ENCODE measurements at places on chromosomes 13 and 19.

DNA sequence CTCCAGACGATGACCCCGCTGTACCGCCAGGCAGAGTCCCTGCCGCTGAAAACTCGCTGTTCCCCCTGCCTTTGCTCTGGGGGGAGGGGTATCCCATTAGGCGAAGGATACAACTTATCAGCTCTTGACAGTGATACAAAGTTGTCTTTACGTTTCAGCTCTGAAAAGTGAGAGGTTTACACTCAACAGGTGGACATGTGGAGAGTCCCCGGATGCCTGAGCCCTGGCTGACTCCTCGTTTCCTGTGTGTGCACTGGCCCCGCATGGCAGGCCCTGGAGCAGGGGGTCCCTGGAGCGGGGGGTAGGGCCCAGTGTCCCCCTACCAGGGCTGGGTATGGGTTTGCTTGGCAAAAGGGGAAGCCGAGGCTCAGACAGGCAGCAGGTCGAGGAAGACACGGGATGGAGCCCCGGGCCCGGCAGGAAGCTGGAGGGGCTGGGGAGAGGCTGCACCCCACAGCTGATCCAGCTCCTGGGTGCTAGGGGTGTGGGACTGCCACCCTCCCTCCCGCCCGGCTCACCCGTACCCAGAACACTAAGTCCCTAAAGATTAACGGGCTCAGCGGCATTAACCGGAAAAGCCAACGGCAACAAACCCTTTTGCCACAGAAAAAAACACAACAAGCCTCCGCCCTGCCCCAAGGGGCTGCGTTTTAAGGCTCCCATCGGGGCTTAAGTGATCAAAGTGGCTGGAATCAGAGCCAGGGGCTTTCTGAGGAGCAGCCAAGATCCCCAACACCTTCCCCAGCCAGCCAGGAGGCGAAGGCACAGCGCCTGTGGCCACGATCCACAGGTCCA is 5.6 kb downstream of the TCF3 start:
- no peak for DNase-seq

DNA sequence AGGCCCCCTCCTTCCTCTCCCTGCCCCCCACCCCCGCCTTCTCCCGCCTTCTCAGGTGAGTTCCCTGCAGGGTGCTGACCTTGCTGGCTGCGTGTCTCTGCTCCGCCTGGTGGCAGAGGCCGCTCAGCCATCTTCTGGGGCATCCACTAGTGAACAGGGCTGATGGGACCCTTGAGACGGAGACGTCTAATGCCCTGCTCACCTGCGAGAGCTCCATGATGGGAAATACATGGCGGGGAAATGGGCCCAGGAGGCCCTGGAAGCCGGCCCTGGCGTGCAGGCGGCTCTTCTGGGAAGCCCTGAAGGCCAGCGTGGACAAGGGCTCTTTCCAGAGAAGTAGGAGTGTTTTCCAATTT is 15.2 kb upstream of the F7 start:
- no peak for DNase-seq

DNA sequence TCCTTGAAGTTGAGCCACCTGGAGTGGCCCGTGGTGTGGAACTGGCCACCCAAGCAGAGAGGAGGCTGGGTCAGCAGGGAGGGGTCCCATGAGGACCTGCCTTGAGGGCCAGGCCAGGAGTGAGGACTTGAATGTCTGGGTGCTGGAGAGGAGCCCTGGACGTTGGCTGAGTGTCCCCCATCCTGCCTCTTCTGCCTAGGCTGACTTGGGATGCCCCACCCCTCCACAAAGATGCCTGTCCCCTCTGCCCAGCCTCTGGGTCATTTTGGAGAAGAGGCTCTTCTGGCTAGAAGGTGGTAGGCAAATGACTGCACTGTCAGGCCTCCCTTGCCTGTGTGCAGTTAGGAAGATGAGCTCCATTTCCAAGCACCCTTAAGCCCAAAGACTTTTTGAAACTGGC is 1.7 kb downstream of the SSBP4 start:
- no peak for DNase-seq

DNA sequence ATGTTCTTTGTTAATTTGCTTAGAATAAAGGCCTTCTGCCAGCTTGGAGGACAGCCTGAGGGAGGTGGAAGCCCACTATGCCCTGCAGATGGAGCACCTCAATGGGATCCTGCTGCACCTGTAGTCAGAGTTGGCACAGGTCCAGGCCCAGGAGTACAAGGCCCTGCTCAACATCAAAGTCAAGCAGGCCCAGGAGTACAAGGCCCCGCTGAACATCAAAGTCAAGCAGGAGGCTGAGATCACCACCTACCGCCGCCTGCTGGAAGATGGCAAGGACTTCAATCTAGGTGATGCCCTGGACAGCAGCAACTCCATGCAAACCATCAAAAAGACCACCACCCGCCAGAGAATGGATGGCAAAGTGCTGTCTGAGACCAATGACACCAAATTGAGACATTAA is 41.7 kb downstream of the ZNF85 start:
- DNase-seq = no peak

DNA sequence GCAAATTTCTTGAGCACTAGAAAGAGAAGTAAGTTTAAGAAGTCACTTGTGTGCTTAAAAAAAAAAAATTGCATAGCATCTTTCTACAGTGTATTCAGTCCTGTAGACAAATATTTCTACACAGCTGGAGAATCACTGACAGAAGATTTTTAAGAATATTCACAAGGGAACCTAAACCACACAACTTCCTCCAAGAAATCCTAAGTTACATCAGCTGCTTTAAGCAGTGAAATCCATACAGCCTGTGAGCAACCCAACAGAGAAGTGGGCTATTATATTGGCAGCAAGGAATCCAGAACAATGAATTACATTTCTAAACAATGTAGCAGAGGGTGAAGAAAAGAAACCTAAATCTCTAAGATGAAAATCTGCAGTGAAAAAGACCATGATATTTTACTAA is 1.5 kb downstream of the DOCK9 start:
- no peak for DNase-seq

- DNase-seq = no peak
Measured at GRCh38 chr19:38190793-38191192, 33.2 kb downstream of the DPF1 start.

GRCh38 chr19:2329149-2329478 is 630 bp downstream of the SPPL2B start:
- DNase-seq = no peak

DNA sequence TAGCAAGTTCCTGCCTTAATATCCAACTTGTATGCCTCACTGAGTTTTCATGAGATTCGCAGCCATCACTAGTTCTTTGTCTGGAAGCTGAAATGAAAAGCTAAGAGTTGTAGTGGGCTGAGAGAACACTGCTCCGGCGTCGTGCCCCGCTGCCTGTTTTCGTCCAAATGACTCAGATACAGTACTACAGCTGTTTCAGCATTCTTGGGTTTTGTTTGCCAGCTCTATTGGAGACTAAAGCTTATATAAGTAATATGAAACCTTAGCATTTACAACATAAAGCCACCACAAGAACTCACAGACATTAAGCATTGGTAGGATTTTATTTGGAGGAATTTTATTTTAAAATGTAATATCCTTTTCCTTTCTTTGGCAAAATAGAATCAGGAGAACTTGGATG is 299.7 kb downstream of the DLEU7 start:
- DNase-seq = no peak

- no peak for DNase-seq
Measured at GRCh38 chr13:99367106-99367616, 60.0 kb upstream of the GPR183 start.

DNA sequence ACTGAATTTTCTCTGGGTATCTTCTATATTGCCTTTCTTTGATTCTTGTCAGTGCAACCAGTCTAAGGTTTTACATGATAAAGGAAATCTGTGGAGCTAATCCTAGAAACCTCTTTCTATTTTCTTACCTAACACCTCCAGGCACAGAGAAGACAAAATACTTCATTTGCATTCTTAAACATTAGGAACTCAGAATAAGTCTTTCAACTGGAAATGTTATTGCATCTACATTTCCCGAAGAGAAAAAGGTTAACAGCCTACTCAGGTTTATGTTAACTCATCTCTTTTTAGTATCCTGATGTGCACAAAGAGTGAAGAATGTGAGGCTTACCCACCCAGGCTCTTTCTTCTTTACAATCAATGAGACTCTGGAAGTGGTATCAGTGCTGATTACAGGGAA is 106.7 kb downstream of the PCCA start:
- no peak for DNase-seq

DNA sequence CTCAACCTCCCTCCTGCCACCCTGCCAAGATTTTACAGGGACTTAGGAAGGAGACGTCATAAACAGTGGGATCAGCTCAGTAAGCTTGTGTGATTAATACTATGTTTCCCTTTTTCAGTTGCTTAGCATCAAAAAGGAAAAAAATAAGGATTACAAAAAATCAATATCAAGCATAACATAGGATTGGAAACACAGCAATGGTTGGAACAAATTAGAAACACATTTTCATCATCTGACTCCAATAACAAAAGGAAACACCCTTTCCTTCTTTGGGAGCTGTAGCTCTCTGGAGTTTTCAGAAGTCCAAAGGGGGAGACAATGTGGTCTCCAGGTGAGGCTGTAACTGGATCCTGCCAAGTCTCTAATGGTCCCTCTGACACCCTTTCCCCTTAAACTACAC is 233.4 kb downstream of the B3GLCT start:
- no peak for DNase-seq

- DNase-seq = no peak
Measured at GRCh38 chr19:9018163-9018875, 8.1 kb upstream of the MUC16 start.

GRCh38 chr13:28355046-28355821 is 139.7 kb downstream of the FLT1 start:
- no peak for DNase-seq

DNA sequence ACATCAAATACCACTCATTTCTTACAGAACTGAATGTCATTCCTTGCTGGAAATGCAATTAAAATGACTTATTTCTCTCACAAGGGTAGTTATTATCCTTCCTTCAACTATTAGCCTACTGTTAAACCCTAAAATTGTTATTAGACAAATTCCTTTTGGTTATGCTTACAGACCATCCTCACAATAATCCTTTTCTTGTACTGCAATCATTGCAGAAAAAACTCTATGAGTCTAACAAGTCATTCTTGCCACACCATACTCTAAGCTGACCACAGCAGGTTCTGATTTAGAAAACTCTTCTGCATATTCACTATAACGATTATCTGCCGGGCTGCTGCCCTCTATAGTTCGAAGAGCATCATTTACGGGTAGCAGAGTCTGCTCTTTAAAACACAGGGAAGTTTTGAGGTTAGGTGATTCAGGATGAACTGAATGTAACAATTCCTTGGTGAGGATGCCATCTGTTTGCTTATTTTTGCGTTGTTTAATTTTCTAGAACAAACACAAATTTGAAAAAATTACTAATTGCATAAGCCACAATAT is 38.2 kb downstream of the MTMR6 start:
- no peak for DNase-seq

DNA sequence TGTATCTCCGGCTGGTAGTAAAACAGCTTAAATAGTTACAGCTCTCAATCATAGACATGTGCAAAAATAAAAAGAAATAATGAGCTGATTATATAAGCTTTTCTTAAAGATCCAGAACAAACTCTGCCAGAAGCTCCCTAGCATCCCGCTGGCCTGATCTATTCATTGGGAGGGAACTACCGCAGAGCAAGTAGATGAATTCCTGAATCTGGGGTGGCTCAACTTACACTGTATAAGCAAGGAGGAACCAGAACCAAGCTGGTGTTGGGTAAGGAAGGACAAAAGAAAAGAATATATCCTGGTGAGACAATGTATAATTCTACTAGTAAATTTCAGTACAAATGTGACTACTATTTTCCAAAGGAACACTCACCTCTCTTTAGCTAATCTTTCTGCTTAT is 1122.2 kb downstream of the OLFM4 start:
- DNase-seq = no peak

DNA sequence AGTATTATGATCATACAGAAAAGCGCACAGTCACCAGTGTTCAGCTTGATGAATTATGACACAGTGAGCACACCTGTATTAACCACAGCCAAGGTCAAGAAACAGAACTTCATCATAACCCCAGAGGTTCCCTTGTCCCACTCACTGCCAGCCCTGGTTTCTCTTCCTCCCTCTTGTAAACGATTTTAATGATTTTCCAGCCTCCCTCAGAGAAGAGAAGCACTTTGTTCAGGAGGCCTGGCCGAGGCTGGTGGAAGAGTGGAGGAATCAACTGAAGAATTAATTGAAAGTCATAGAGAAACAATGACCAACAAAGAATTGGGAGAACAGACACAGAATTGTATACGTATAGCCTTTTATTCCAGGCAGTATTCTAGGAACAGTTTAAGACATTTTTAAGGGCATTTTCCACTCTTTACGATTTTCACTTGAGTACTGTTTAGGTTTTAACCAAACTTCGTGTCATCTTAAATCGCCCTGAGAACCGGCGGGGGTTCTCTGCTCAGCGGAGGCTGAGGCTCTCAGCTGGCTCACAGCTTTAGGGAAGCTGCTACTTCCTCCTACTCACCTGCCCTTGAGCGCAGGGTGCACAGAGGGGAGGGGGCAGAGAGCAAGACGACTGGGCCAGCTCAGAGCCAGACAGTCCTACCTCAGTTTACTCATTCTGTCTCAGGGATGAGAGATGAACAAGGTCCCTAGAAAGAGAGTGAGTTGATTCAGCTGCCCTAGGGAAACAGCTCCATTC is 108.6 kb downstream of the AKAP11 start:
- no peak for DNase-seq

GRCh38 chr13:34863360-34864135 is 78.5 kb upstream of the NBEA start:
- no peak for DNase-seq

DNA sequence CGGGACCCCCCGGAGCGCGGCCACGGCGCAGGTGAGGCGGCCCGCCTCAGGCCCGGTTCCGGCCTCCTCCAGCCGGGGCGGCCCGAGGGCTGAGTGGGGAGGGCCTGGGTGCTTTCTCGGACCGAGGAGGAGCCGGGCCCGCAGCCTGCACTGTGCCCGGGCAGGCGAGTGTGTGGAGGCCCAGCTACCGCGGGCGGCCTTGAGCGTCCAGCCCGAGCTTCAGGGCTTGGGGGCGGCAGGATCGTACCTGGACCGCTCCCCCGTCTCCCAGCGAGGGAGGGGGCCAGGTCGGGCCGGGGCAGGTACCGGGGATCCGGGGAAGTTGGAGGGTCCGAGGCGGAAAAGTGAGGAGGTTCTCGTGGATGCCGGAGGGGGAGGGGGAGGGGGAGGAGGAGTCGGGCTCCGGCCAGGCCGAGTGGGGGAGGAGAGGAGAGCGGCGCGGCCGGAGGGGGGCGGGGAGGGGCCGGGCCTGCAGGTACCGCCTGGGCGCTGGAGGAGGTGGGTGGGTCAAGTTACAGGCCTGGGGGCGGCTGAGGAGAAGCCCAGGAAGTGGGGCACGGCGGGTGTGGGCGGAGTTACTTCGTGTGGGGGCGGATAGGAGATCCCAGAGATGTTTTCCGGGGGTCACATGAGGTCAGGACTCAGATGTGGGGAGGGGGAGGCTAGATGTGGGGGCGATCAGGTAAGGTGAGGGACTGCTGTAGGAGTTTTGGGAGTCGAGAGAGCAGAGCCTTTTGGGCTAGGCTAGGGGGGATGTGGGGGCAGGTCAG is 545 bp downstream of the NACC1 start:
- DNase-seq = no peak

All from activated T-helper 1 cell treated with Interleukin-2 at 50 U/mL for 16 hours (primary cell).